ENCODE measurements at places on chromosomes 7 and 10. TPM values are rescaled to one million over a fixed set of nuclear protein-coding genes. Genes with fewer than 3 reads are reported as not detected.

WAPL gene
- 26.6 TPM for total RNA-seq

TSPAN14 gene
- total RNA-seq: 76.7 TPM

ADCY1 gene
- 0.35 TPM for total RNA-seq

TMEM176B gene
- 54.9 TPM for total RNA-seq

ZNF107 gene
- 5.3 TPM for total RNA-seq

ZNF32 gene
- 10.1 TPM for total RNA-seq

KCNH2 gene
- 0.53 TPM for total RNA-seq

PLAC9 gene
- 3.1 TPM for total RNA-seq

SNX10 gene
- total RNA-seq: 3.6 TPM

ST8SIA6 gene
- total RNA-seq: 2.3 TPM

BBS9 gene
- total RNA-seq: 16.8 TPM

IMMP2L gene
- total RNA-seq: 6.2 TPM

PNLIPRP3 gene
- total RNA-seq: 0.38 TPM

ZNF804B gene
- not detected for total RNA-seq

SCART1 gene
- 0.34 TPM for total RNA-seq

TAS2R5 gene
- 0.80 TPM for total RNA-seq

HYAL4 gene
- total RNA-seq: not detected

DYNC1I1 gene
- 2.2 TPM for total RNA-seq

SH3PXD2A gene
- total RNA-seq: 57.8 TPM

OPN1SW gene
- total RNA-seq: not detected

CC2D2B gene
- total RNA-seq: 0.22 TPM

NDUFB8 gene
- 160 TPM for total RNA-seq

PODXL gene
- total RNA-seq: 8.8 TPM

TSPAN33 gene
- total RNA-seq: 0.44 TPM

RTKN2 gene
- total RNA-seq: 10.8 TPM

ENTPD1 gene
- total RNA-seq: 34.5 TPM

EGR2 gene
- total RNA-seq: under 0.01 TPM

EVX1 gene
- not detected for total RNA-seq

PIK3AP1 gene
- 7.6 TPM for total RNA-seq

OR6V1 gene
- total RNA-seq: not detected

KIF5B gene
- total RNA-seq: 101 TPM

ADGRA1 gene
- not detected for total RNA-seq

GSDME gene
- total RNA-seq: 9.3 TPM

DKK1 gene
- 0.72 TPM for total RNA-seq

AS3MT gene
- 0.44 TPM for total RNA-seq

NSMCE4A gene
- total RNA-seq: 44.2 TPM

AOC1 gene
- total RNA-seq: 0.95 TPM

PSMG3 gene
- total RNA-seq: 49.2 TPM

IFIT3 gene
- 1.8 TPM for total RNA-seq

RBP3 gene
- not detected for total RNA-seq

C10orf105 gene
- 0.15 TPM for total RNA-seq

NUTM2E gene
- total RNA-seq: not detected

CYP3A5 gene
- total RNA-seq: 81.2 TPM

KIN gene
- total RNA-seq: 5.5 TPM
